Mammary microvascular endothelial cell (primary cell): ENCODE measurements at places on chromosomes 4 and X. TPM values are rescaled to one million over a fixed set of nuclear protein-coding genes. Genes with fewer than 3 reads are reported as not detected.

TRIM2 gene
- total RNA-seq = 14.1 and 19.1 TPM in 2 replicates

F9 gene
- total RNA-seq = not detected in 2 replicates

TLR1 gene
- 1.3 and 1.8 TPM in 2 replicates for total RNA-seq

NALF2 gene
- total RNA-seq = 0.05 and 0.13 TPM in 2 replicates

PASD1 gene
- not detected in 2 replicates for total RNA-seq

SPIN2A gene
- total RNA-seq = 0.33 TPM in 1 of 2 replicates, not detected in the other

CSAG1 gene
- total RNA-seq = not detected in 2 replicates

NSG1 gene
- total RNA-seq = 2.4 and 2.7 TPM in 2 replicates

GYPB gene
- total RNA-seq = not detected in 2 replicates

DBET gene
- total RNA-seq = not detected in 2 replicates

RAB33B gene
- 11.9 and 12.3 TPM in 2 replicates for total RNA-seq

TLR6 gene
- total RNA-seq = 1.3 and 1.4 TPM in 2 replicates

NXT2 gene
- 8.7 and 9.6 TPM in 2 replicates for total RNA-seq

RGS12 gene
- 47.4 and 47.6 TPM in 2 replicates for total RNA-seq

ADD1 gene
- 173 and 190 TPM in 2 replicates for total RNA-seq

P2RY4 gene
- total RNA-seq = not detected in 2 replicates

POLN gene
- 1.2 and 1.5 TPM in 2 replicates for total RNA-seq

FAM184B gene
- total RNA-seq = not detected in 2 replicates

RASGEF1B gene
- not detected in 2 replicates for total RNA-seq

ZNF157 gene
- total RNA-seq = not detected in 2 replicates

LPAR4 gene
- total RNA-seq = 0.30 and 0.33 TPM in 2 replicates

FAM114A1 gene
- 94.5 and 109 TPM in 2 replicates for total RNA-seq

ZNF732 gene
- total RNA-seq = 1.6 and 2.0 TPM in 2 replicates

FGFR3 gene
- total RNA-seq = 0.89 and 3.9 TPM in 2 replicates

GAGE12J gene
- total RNA-seq = not detected in 2 replicates

ADGRG4 gene
- 0.07 and 0.10 TPM in 2 replicates for total RNA-seq

SPP1 gene
- total RNA-seq = 0.10 and 1.1 TPM in 2 replicates

PORCN gene
- 8.1 and 12.7 TPM in 2 replicates for total RNA-seq

TCEAL7 gene
- 1.2 and 5.3 TPM in 2 replicates for total RNA-seq

TMSB15C gene
- total RNA-seq = 0.40 and 1.3 TPM in 2 replicates

PAK3 gene
- 0.13 and 0.34 TPM in 2 replicates for total RNA-seq

GUCY1A1 gene
- total RNA-seq = 0.67 and 1.3 TPM in 2 replicates
